ENCODE measurements at places on chromosomes 4 and X. TPM values are rescaled to one million over a fixed set of nuclear protein-coding genes. Genes with fewer than 3 reads are reported as not detected.
A peak's percentile ranks its signal among the peaks of the same experiment; 100 is the strongest.

GRCh38 chr4:111880116-111880515 lies 265.1 kb upstream of the FAM241A start:
- no peak for DNase-seq

Gene NAP1L3
- 0.86 TPM for total RNA-seq

DNA sequence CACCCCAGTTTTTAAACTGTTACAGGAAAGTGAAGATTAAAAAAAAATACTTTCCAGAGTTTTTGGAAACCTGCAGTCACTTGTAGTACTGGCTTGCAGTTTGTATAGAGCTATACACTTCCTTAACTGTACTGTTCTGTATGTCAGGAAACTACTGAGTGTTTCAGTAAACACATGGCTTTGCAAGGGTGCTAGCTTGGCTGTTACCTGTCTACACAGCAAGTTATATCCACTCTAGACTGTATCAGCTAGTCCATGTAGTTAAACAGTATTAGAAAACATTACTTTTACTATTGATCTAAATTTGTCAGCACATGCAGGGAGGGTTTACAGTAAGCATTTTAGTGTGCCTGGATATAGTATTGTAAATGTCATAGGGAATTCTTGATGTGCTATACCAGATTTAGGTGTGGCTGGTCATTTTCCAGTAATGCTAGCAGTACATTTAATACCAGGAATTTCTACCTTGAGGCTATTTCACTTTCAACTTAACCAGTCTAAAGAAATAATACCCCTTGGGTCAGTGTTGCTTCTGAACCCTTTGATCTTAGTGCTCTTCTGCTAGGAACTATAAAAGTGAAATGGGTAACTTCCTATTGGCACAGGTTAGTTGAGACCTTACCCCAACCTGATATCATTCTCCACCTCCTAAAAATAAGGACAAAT lies 192.3 kb upstream of the ANKRD50 start:
- DNase-seq: no peak

GRCh38 chr4:128228845-128229795 lies 58.5 kb downstream of the PGRMC2 start:
- DNase-seq: no peak

Gene CWH43
- total RNA-seq: 0.67 TPM

Gene ARHGAP10
- 26.3 TPM for total RNA-seq

GRCh38 chr4:94135701-94136100 lies 72.0 kb upstream of the SMARCAD1 start:
- DNase-seq: no peak

GRCh38 chr4:23547096-23547495 lies 342.8 kb downstream of the PPARGC1A start:
- DNase-seq: no peak

- no peak for DNase-seq
These were observed 16.8 kb upstream of the NFXL1 start for GRCh38 chr4:47930971-47931804.

Gene PDZD4
- 2.3 TPM for total RNA-seq

Gene SLC16A2
- total RNA-seq: 2.0 TPM

DNA sequence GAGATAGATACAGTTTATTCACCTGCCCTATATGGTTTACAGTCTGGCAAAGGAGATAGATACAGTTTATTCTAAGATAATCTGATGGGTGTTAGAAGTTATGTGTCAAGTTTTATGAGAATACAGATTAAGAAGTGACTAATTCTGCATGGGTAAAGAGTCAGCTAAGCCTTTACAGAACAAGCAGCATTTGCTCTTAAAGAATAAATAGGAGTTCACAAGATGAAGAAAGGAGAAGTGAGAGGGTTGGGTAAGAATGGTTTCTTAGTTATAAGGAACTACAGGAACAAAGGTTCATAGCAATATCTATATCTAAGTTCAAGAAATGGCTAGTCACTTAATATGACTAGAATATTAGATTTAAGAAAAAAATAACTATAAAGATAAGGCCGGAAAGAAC lies 47.6 kb downstream of the THOC2 start:
- no peak for DNase-seq

DNA sequence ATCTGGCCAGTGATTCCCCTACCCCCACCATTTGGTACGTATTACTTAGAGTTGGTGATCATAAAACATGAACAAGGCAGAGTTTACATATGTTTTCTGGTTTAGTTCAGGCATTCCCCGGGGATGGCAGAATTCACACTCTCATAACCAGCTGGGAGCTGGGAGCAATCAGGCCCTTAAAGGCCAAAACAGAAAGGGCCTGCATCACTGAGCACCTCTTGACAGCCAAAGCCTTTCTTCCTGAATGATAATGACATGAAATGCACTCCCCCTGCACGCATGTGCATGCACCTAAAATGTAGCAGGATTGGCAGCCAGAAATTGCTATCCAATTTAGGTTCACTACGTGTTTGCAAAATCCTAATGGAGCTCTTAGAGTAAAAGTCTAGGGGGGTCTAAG lies 235.4 kb downstream of the GPC3 start:
- DNase-seq: no peak

GRCh38 chrX:120477453-120477852 lies 8.4 kb upstream of the LAMP2 start:
- no peak for DNase-seq

Gene CNKSR2
- 7.7 TPM for total RNA-seq

GRCh38 chr4:7649741-7650531 lies 215.2 kb upstream of the PSAPL1 start:
- DNase-seq: peak; percentile 65

GRCh38 chrX:41890026-41890423 lies 33.3 kb downstream of the CASK start:
- DNase-seq: no peak

GRCh38 chr4:184655889-184656869 lies 6.6 kb downstream of the PRIMPOL start:
- no peak for DNase-seq

DNA sequence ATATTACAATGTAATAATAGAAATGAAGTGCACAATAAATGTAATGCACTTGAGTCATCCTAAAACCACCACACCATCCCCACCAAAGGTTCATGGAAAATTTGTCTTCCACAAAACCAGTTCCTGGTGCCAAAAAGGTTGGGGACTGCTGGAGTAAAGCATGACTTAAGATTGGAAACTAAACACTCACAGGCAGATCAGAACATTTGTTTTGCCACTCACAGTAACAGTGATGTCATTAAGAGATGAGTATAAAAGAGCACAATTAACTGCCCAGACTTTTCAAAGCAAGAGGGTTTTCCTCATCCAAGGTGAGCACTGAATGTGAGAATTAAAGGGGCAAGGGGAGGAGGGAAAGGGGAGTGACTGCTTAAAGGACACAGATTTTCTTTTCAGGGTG lies 35.6 kb downstream of the MAP7D3 start:
- no peak for DNase-seq

DNA sequence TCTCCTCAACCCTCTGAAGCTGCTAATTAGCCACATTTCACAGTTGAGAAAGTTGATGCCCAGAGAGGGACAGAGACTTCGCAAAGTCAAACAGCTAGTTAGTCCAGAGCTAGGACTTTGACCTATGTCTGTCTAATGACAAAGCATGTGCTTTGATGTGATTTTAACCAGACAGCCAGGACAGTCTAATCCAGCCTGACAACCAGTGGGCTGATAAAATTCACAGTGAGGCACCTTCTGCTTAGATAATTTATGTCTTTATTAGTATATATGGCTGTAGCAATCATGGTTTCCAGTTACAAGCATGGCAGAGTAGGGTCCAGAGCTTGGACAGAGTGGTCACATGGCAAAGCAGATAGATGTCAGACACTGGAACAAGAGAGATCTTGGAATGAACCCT lies 133.6 kb upstream of the C1QTNF7 start:
- no peak for DNase-seq

DNA sequence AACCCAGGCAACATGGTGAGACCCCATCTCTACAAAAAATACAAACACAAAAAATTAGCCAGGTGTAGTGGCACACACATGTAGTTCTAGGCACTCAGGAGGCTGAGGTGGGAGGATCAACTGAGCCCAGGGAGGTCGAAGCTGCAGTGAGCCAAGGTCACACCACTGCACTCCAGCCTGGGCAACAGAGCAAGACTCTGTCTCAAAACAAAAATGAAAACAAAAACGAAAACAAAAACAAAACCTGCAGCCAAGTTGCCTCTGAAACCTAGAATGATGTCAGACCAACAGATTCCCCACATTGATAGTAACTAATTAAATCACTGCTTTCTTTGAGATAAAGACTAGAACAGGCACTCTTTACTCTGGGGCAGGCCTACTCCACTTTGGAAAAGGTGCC lies 104.5 kb downstream of the AMELX start:
- no peak for DNase-seq

DNA sequence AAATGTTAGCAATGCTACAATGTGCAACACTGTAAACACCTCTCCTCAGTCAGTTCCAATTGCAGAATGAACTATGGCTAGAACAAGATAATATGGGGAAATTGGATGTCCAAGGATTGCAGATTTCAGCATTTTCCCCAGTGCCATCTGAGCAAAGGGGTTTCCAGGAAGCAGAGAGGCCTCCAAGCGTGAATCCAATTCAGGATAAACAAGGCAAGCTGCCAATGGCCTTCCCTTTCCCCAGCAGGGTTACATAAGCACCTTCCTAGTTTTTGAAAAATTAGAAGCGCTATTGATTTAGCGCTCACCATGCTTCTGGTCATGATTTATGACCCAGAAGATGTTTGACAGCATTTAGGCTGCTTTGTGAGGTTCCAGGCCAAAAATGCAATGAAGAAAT lies 223.0 kb upstream of the GATB start:
- DNase-seq: no peak

DNA sequence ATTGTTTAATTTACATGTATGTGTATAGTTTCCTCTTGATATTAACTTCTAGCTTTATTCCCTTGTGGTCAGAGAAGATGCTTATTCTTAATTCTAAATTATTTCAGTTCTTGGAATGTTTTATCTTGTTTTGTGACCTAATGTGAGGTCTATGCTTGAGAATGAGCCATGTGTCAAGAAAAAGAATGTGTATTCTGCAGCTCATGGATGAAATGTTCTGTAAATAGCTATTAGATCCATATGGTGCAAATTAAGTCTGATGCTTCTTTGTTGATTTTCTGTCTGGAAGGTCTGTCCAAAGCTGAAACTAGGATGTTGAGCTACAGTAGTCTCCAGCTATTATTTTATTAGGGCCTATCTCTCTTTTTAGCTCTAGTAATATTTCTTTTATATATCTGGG lies 187.3 kb upstream of the RASGEF1B start:
- DNase-seq: no peak

Gene SASH3
- 58.6 TPM for total RNA-seq

DNA sequence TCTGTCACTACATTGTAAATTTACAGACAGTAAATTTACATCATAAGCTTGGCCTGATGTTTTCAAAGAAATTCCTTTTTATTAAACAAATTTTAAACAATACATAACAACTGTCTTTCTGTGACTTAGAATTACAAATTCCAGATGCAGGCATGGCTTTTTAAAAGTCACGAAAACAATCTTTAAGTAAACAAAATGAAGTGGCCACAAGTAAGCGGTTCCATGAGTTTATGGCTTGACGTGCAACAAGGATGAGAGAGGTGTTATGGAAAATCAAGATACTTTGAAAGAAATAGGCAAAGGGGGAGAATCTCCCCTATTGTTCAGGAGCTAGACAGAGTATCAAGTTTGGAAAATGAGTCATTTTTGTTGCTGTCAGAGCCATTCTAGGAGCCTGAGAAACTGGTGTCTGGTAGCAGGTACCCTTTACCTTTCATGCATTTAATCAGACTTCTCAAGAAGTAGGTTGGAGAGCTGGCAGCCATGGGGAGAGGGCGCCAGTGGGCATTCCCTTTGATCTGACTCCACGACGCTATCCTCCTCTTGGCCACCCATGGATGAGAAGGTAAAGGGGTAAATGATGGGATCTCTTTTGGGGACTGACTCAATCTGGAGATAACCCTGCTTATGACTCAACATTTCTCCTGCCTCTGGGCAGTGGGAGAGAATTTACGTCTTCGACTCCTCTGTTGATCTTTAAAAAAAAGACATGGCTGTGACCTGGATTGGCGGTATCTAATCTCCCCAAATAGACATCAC lies 217.2 kb downstream of the SPRY1 start:
- no peak for DNase-seq

DNA sequence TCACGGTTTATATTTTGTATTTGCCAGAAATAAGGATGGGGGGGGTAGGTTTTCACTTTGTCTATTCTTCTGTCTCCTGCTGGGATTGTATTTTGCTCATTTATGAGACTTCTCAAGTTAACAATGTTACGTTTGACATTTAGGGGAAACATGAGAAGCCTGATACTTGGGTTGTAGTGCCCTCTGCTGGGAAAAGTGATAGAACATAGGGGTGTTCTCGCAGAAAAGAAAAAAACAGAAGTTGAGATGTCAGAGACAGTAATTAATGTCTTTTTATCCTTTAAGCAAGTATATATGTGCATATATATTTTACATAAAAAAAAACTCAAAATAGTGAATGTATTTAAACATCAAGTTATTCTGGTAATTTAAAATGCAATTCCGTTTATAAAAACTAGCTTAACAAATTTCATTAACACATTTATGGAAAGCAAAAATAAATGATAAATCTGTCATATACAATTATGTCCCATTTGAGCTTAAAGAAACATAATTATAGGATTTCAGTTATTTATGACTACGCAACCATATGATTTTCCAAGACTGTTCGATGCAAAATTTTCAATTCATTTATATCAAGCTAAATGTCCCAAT lies 46.0 kb upstream of the TMPRSS11F start:
- DNase-seq: no peak

Gene ADH1B
- total RNA-seq: 258 TPM

- no peak for DNase-seq
These were observed 198.2 kb upstream of the PSAPL1 start for GRCh38 chr4:7632971-7633370.

DNA sequence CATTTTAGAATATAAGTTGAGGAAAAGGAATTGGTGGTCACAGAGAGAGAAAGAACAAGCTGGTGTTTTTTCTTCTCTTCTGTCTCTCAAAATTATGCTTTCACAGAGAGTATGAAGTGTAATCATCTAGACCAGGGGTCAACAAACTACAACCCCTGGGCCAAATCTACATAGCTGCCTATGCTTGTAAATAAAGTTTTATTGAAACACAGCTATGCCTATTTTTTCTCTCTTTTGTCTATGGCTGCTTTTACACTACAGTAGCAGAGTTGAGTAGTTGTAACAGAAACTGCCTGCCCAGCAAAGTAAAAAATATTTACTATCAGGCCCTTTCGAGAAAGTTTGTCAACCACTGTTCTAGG lies 6.7 kb upstream of the FAM9C start:
- DNase-seq: no peak

Gene ARSJ
- total RNA-seq: 8.7 TPM

Gene ADH7
- not detected for total RNA-seq

- DNase-seq: peak; percentile 71
These were observed 62.9 kb downstream of the ANAPC4 start for GRCh38 chr4:25439918-25440477.

- DNase-seq: no peak
These were observed 24.4 kb upstream of the LHFPL1 start for GRCh38 chrX:112704187-112704586.

Gene MAGEB2
- not detected for total RNA-seq

DNA sequence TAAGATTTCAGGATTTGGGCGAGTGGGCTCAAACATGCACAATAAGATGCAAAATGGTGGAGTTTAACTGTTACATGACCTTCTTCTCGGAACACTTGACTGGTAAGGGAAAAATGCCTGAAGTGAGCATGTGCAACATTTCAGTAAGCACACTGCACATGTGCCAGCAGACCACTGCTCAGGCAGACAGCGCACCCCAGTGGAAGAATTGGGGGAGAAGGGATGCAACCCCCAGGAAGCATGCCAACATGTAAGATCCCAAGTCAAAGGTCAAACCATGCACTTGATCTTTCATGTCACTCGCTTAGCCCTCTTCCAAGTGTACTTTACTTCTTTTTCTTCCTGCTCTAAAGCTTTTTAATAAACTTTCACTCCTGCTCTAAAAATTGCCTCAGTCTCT lies 256.3 kb downstream of the CENPC start:
- DNase-seq: no peak

Gene KLF8
- total RNA-seq: 14.1 TPM
